ENCODE measurements at places on chromosomes 7 and 10. TPM values are rescaled to one million over a fixed set of nuclear protein-coding genes. Genes with fewer than 3 reads are reported as not detected.

The EBLN1 gene
- polyA plus RNA-seq = 0.04 TPM

The TRIM4 gene
- 34.8 TPM for polyA plus RNA-seq

DNA sequence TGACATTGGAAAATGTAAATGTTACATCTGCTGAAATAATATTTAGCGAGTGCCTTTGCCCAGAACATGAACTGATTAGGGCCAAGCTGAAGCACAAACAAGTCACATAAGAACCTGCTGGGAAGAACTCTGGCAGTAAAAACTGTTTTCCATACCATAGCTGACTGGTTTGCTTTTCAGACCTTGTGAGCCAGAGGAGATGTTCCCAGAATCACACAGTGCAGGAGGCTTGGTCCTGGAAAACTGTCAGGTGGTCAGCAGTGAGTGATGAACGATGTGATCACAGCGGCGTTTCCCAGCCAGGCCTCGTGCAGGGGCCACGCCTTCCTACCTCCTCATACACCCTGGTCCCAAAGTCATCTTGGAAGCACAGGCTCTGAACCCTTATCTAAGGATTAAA is 164.2 kb upstream of the EEPD1 start:
- DNase-seq = no peak

- no peak for DNase-seq
These were observed 41.8 kb downstream of the CD36 start for GRCh38 chr7:80679921-80680907.

The SPOCK2 gene
- 163 TPM for polyA plus RNA-seq

DNA sequence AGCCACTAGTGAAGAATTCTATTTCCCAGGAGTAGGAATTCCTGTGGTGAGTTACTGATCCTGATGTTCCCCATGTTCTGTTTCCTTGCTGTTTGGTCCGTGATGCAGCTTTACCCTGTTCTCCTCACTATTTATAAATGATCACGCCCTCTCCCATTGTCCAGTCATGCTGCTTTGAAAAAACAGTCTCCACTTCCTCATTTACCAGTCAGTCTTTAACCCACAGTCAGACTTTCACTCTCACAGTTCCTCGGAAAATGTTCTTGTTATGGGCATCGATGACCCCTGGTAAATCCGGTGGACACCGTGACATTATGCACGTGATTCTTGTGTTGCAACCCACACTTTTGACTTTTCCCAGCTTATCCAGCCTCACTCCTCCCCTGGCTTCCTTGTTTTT is 14.4 kb downstream of the SCIN start:
- no peak for DNase-seq

GRCh38 chr10:63286340-63286739 is 153.2 kb downstream of the NRBF2 start:
- DNase-seq = no peak

- DNase-seq = no peak
These were observed 28.0 kb upstream of the MCU start for GRCh38 chr10:72663971-72664370.

The FAM25C gene
- polyA plus RNA-seq = not detected

The ST8SIA6 gene
- 1.5 TPM for polyA plus RNA-seq

The CCDC3 gene
- polyA plus RNA-seq = 14.7 TPM

DNA sequence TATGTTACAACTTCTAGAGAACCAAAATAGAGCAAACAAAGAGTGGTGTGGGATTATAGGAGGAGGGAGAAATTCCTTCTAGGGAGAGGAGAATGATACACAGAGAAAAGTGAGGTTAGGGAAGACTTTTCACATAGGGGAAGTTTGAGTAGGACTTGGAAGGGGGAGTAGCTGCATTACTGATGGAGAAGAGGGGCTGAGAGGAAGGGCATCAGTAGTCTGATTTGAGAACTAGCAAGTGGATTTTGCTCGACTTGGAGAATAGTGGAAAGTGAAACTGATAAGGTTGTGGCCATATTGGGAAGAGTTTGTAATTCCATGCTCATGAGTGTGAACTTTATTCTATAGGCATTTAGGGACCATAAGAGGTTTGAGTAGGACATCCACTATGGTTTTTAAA is 6.1 kb downstream of the NRF1 start:
- no peak for DNase-seq

- DNase-seq = no peak
These were observed 133.5 kb upstream of the MBL2 start for GRCh38 chr10:52906046-52906445.

GRCh38 chr7:148623586-148624282 is 33.2 kb downstream of the C7orf33 start:
- DNase-seq = no peak

- DNase-seq = no peak
These were observed 157.2 kb downstream of the SH2D4B start for GRCh38 chr10:80694930-80695329.

DNA sequence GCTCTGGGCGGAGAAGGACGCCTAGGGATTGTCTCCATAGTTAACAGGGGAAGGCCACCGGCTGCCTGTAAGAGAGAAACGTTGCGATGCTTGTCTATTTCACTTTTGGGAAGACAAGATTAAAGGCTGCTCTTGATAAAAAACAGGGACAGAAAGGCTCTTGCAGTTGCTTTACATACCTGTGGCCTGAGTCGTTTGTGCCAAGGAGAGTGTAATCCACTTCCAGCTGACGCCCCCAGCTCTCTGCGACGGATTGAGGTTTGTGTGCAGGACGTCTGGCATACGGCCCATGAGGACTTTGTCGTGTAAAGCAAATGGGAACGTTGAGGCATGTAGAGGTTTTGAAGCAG is 1.1 kb downstream of the MAP3K8 start:
- DNase-seq = no peak

GRCh38 chr10:98262571-98262970 is 5.4 kb downstream of the LOXL4 start:
- DNase-seq = no peak

DNA sequence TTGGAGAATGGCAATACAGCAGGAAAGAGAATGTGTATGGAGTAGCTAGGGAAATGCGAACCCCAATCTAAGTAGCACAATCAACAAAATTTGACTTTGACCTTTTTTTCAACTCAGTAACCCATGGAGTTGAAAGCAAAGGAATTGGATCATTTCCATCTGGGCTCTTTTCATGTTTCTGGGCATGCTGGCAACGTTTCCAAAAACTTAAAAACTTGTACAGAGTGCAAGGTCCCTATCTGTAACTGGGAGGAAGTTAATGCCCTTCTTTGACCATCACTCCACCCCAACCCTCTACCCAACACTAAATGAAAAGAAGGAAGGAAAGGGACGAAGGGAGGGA is 1.3 kb upstream of the HIBADH start:
- no peak for DNase-seq

The TFEC gene
- 44.0 TPM for polyA plus RNA-seq

DNA sequence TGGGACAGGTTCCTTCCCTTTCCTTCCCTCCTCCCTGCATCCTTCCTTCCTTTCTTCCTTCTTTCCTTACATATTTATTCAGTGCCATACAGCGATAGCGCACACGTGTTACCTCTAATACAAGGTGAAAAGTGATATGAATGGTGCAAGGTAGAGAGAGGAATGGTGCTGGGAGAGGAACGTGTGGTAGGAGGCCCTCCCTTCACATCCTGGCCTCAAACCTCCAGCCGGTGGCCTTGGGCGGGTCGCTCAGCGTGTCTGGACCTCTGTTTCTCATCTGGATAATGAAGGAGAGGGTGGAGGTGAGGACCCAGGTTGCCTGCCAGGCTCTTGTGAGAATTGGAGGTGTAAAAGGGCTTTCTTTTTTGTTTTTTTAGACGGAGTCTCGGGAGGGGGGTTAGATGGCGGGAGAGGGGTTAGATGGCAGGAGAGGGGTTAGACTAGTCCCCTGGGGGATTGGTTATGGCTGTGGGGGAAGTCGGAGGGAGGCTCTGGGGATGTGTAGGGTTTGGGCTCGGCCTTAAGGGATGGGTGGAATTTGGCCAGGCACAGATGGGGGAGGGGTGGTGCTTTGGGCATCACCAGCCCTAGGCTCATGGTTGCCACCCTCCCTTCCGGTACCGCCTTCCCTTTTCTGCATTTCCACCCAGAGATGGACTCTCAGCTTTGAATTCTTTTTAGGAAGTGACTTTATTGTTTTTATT is 14.9 kb downstream of the CHST3 start:
- no peak for DNase-seq

DNA sequence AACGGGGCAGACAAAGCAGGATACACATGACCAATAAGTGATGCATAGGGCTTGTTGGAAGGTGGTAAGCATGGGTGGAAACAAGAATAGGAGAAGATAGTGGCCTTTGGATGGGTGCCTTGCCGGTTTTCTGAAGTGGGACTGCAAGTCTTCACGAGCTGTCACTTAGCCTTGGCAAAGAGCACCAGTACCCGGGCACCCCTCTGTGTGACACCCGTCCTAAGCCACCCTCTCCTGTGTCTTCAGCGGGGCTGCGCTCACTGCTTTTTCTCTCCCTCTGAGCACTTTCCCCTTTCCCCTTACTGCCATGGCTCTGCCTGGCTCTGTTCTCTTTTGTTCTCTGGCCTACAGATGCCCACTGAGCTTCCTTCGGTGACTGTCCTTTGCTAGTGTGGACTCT is 399.7 kb upstream of the MKI67 start:
- DNase-seq = no peak

The RET gene
- 26.1 TPM for polyA plus RNA-seq

- no peak for DNase-seq
These were observed 5.3 kb downstream of the CLDN15 start for GRCh38 chr7:101232141-101232850.

All from right renal pelvis (tissue), 4 donors.